ENCODE measurements at places on chromosomes 13 and 19.

- DNase-seq = no peak
These were observed 19.6 kb upstream of the EPHX3 start for GRCh38 chr19:15251749-15252397.

- DNase-seq = no peak
These were observed 71.3 kb downstream of the SLC7A1 start for GRCh38 chr13:29524176-29524575.

DNA sequence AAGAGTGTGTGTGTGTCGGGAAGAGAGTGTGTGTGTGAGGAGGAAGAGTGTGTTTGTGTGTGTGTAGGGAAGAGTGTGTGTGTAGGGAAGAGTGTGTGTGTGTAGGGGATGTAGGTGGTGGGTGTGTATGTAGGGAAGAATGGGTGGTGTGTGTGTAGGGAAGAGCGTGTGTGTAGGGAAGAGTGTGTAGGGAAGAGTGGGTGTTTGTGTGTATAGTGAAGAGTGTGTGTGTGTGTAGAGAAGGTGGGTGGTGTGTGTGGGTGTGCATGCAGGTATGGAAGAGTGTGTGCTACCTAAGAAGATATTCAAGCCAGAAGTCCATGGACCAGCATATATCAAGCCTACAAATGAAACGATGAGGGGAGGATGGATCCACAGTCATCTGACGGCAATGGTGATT is 265.8 kb downstream of the FGF9 start:
- DNase-seq = no peak

DNA sequence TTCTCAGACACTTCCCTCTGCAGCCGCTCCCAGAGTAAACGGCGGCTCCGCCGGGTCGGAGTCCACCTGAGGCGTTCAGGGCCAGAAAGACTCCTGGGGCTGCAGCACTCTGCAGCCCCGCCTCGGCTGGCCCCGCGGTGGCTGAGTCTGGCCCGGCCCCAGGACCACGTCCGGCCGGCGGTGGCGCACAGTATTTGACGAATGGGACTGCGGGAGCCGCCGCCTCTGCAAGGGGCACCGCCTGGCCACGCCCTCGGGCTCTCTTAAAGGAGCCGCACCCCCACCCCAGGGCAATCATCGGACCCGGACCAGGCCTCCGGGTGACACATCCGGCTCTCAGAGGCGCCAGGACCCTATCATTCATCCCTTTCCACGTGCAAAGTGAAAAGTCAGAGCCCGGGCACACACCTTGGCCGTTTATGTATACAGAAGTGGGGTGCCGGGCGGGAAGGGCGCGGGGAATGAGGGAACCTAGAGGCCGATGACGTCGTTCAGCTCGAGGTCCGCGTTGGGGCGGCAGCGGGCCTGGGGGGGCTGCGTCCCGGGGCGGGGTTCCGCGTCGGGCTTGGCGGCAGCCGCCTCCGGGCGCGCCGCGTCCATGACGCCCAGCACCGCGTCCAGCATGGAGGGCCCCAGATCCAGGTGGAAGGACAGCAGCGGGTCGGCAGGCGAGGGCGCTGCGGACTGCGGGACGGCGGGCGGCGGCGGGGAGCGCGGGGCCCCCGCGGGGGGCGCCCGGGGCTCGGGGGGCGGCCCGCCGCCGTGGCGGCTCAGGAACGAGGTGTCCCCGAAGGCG is 1.2 kb upstream of the LENG9 start:
- no peak for DNase-seq

DNA sequence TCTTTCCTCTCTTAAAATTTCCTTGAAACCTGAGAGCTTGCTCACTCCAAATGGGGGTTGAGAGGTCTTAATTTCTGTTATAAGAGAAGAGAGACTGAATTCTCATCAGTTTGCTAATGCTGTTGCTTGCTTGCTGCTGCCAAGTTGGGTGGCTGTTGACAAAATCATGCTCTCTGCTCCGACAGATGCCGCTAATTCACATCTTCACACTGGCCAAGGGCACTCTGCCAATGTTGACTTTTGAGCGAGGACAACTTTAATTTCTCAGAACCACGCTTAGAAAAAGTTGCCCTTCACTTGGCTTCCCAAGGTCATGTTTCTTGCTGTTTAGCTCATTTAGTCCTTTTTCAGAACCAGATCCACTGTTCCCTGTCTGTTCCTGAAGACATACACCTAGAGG is 402.9 kb downstream of the HS6ST3 start:
- no peak for DNase-seq

GRCh38 chr13:95624020-95624419 is 20.5 kb downstream of the DZIP1 start:
- no peak for DNase-seq

DNA sequence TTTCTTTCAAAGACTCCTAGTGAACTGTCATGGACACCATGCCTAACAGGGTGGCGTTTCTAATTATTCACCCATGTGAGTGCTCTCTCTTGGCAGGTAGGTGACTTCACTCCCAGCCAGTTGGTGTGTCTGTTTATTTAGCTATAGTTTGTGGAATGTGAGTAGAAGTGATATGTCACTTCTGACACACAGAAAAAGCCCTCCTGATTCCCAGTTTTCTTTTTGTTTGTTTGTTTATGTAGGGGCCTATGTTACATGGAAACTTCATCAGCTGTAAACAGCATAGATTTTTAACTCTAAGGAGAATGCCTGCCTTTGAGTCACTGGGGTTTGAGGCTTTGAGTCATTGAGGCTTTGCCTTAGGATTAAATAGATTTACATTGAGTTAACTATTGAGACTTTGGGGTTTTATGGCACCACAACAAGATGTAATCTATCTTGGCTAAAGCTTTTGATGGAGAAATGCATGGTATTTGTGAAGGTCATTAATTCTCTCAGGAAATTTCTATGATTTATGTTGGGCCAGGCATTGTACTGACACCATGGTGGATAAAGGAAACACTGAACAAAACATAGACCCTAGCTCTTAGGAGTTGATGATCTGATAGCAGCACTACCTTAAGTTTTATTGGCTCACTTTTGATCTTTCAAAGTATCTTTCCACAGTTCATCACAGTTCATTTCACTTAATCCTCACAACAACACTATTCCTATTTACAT is 45.3 kb downstream of the UFM1 start:
- no peak for DNase-seq

DNA sequence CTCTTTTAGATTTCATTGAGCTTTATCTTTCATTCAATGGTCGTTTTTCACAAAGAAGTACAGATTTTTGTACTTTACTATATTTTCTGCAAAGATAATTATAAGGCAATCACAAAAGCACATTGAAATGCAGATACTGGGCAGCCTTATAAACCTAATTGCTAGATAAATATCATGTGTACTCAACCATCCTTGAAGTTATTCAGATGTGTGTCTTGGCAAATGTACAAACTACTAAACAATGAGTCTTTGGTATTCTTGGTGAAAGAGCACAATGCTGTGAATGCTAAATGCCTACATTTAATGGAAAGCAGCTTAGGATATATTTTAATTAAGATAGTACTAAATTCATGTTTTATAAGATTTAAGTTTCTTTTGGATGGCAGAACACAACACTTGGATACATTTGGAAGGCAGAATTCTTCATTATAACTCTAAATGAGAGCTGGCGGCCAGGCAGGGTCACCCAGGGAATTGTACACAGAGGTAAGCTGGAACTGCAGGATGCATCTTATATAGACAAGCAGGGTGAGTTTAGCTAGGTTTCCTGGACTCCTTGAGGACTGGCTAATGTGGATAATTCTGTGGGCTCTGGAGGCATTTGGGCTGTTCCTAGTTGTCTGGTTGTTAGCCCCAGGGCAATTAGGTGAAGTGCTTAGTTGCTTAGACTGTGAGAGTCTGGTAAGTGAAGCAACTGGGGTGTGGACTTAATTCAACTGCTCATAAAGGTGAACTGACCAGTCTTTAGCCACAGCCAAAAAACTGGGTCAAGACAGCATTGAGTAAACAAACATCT is 286.6 kb downstream of the PCDH20 start:
- no peak for DNase-seq

DNA sequence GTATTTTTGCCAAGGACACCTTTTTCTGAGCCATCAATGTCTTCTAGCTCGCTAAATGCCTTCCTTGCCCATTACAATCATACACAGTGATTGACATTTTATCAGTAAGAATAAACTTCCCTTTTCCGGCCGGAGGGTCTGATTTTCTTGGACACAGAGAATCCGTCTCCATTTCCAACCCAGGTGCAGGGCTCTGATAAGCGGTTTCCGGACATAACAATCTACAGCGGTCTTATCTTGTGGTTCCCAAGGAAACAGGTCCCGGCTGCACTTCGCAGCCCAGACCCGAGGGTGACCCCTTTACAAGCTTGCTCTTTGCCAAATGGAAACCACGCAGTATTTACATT is 5.1 kb upstream of the ZNF77 start:
- DNase-seq = no peak

GRCh38 chr13:98540476-98540875 is 36.4 kb downstream of the STK24 start:
- no peak for DNase-seq

- no peak for DNase-seq
These were observed 87.6 kb upstream of the SLC7A1 start for GRCh38 chr13:29683041-29683440.

DNA sequence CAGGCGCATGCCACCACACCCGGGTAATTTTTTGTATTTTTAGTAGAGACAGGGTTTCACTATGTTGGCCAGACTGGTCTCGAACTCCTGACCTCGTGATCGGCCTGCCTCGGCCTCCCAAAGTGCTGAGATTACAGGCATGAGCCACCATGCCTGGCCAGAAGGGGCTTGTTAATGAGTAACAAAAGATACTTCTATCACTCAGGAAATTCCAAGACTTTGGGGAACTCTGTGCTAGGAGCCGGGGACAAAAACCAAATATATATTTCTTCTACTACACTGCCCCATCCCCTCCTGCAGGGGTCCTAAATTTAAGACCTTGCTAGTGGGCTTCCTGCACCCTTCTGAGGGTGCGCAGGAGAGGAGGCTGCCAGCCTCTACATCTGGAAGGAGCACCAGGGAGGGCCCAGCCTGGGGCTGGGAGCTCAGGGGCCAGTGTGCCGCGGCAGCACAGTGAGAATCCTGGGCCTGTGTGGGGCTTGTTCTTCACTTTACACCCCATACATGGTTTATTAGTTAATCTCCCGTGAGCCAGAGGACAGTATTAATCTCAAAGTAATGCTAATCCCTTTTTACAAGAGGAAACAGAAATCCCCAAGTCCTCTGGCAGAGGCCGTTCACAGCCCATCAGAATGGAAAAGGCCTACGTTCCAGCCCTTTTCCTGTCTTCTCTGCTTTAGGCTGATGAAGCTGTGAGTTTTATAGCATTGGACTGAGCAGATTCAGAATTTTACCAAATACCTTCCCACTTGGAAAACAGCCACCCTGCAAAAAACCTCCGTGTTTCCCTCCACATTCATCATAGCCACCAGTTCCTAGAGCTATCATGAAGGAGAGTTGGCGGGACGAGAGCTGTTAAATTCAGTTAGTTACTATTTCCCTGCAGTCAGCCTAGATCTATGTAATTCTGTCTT is 44.4 kb upstream of the NPAS1 start:
- DNase-seq = no peak

GRCh38 chr13:76733671-76734070 is 152.5 kb downstream of the KCTD12 start:
- DNase-seq = no peak

DNA sequence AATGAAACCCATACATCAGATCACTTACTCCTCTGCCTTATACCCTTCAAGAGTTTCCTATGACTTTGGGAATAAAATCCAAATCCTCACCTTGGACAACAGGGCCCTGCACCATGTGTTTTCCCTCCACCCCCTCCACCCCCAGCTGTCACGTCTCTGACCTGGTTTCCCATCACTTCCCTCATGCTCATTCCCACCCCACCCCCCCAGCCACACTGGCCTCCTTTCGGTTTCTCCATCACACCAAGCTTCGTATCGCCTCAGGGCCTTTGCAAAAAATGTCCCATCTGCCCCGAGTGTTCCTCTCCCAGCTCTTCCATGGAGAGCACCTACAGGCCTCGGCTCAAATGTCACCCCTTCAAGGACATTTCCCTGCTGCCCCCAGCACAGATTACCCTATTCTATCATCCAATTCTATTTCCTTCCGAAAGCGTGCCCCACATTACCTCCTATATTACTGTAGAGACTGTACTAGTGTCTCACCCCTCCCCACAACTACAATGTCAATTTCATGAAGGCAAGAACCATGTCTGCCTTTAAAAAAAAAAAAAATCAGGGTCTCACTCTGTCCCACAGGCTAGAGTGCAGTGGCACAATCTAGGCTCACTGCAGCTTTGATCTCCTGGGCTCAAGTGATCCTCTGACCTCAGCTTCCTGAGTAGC is 16.8 kb upstream of the FFAR2 start:
- DNase-seq = no peak

DNA sequence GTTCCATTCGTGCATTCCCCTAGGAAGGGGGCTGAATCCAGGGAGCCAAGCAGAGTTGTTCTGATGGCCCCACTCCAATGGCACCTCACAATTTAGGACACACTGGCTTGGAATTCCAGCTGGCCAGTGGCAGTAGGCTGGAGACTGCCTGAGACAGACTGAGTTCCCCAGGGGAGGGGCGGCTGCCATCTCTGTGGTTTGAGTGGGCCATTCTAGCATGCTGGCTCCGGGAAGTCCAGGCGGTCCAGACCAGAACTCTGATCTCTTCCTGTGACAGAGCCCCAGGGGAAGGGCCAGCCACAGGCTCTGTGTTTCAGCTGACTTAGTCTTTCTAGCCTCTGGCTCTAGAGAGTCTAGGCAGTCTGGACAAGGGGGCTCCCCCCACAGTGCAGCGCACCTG is 29.5 kb upstream of the SLC7A1 start:
- no peak for DNase-seq

DNA sequence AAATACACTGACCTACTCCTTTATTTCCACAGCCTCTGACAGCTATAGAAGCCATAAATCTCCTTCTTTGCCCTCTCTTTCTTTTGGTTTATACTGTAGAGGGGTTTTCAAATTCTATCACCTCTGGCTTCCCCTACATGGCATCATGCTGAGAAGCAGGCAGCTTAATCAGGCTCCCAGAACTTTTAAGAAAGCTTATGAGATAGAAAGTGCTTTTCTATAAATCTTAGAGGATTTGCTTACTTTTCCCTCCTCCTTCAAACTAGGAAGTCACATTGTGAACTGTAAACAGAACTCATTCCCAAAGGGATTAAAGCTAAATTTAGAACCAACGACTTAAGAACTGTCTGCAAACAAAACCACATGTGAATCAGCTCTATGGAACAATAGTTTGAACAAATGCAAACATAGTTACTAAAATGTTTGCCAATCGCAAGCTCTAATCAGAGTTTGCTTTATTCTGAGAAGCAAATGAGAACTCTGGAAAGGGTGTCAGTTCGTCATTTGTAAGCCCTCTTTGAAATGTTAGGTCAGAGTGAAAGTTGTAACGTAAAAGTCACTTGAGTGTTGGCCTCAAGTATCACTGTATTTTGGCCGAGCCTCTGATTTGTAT is 344.1 kb downstream of the RFC3 start:
- DNase-seq = no peak

- no peak for DNase-seq
These were observed 41.2 kb downstream of the CARS2 start for GRCh38 chr13:110664673-110665072.

DNA sequence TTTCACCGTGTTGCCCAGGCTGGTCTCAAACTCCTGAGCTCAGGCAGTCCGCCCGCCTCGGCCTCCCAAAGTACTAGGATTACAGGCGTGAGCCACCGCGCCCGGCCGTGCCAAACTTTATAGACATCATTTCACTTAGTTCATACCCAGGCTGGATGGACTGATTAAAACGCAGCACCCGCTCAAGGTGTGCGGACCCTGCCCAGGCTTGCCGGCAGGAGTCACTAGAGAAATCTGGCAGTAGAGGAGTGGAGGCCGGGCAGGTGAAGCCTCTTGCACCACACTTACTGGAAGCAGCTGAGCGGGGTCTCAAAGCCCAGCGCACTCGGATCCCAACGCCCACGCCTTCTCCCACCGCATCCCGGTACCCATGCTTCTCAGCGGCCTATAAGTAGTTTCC is 11.4 kb downstream of the PTGIR start:
- DNase-seq = no peak

Measured in HS-5 (cell line).